ENCODE measurements at places on chromosomes 6 and 20. TPM values are rescaled to one million over a fixed set of nuclear protein-coding genes. Genes with fewer than 3 reads are reported as not detected.

The ENTPD6 gene
- polyA plus RNA-seq: 44.7 TPM

The PTK6 gene
- polyA plus RNA-seq: 0.09 TPM

- H3K36me3 ChIP-seq: no peaks in the 10 kb centered on the region
- DNase-seq: no peak
- no peaks in the 10 kb centered on the region for H3K27me3 ChIP-seq
- peaks cover 11% of the 10 kb centered on the region for H3K4me1 ChIP-seq
Observed at GRCh38 chr6:26550250-26550993, 12.3 kb downstream of the HMGN4 start.

- no peak overlapping the region for H3K27ac ChIP-seq
- peaks cover 3% of the 10 kb centered on the region for H3K27me3 ChIP-seq
- H3K4me3 ChIP-seq: no peak overlapping the region
Observed at GRCh38 chr6:24566020-24566767, 71.4 kb downstream of the ALDH5A1 start.

DNA sequence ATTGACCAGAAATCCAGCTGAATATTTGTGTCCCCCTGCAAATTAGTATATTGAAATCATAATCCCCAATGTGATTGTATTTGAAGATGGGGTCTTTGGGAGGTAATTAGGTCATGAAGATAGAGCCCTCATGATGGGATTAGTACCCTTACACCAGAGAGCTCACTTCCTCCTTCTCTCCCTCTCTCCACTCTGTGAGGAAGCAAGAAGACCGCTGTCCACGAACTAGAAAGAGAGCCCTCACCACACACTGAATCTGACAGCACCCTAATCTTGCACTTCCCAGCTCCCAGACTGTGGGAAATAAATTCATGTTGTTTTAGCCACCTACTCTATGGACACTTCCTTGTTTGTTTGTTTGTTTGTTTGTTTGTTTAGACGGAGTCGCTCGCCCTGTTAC lies 11.9 kb upstream of the PLAGL1 start:
- H3K4me3 ChIP-seq: no peak overlapping the region
- H3K4me1 ChIP-seq: no peaks in the 10 kb centered on the region
- H3K27ac ChIP-seq: no peak overlapping the region
- no peaks in the 10 kb centered on the region for H3K36me3 ChIP-seq
- H3K27me3 ChIP-seq: no peaks in the 10 kb centered on the region
- DNase-seq: no peak

- no peak overlapping the region for H3K27ac ChIP-seq
- peak overlapping the region; percentile 83 for H3K4me3 ChIP-seq
- DNase-seq: no peak
- peaks cover 8% of the 10 kb centered on the region for H3K36me3 ChIP-seq
- H3K4me1 ChIP-seq: peaks cover 11% of the 10 kb centered on the region
- H3K27me3 ChIP-seq: peaks cover 85% of the 10 kb centered on the region
Observed at GRCh38 chr20:37903317-37904007, 535 bp downstream of the VSTM2L start.

DNA sequence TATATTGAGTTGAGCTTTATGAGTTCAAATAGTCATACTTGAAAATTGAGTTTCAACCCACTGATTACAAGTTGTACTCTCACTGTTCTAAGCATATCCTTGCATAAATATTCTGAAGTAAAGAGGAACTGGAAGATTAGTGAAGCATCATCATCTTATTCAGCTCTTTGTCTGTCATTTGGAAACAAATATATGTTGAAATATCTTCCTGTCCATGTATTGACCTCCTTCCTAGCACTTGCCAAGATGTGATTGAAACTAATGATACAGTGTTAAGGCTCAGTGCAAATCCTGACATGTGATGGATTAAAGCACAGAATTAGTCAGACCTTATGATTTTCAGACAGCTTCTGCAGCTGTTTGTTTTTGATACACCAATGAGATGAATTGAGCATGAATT lies 434.3 kb downstream of the TBC1D32 start:
- H3K27ac ChIP-seq: no peak overlapping the region
- H3K4me1 ChIP-seq: no peaks in the 10 kb centered on the region
- no peaks in the 10 kb centered on the region for H3K27me3 ChIP-seq
- H3K36me3 ChIP-seq: peaks cover 5% of the 10 kb centered on the region

GRCh38 chr6:135334169-135334568 lies 153.1 kb downstream of the MYB start:
- no peak overlapping the region for H3K27ac ChIP-seq
- H3K36me3 ChIP-seq: no peaks in the 10 kb centered on the region
- H3K4me1 ChIP-seq: no peaks in the 10 kb centered on the region
- DNase-seq: no peak
- H3K4me3 ChIP-seq: no peak overlapping the region
- no peaks in the 10 kb centered on the region for H3K27me3 ChIP-seq

GRCh38 chr20:37686762-37687477 lies 6.9 kb upstream of the CTNNBL1 start:
- no peak for DNase-seq
- H3K36me3 ChIP-seq: no peaks in the 10 kb centered on the region
- H3K4me3 ChIP-seq: no peak overlapping the region
- H3K4me1 ChIP-seq: no peaks in the 10 kb centered on the region

DNA sequence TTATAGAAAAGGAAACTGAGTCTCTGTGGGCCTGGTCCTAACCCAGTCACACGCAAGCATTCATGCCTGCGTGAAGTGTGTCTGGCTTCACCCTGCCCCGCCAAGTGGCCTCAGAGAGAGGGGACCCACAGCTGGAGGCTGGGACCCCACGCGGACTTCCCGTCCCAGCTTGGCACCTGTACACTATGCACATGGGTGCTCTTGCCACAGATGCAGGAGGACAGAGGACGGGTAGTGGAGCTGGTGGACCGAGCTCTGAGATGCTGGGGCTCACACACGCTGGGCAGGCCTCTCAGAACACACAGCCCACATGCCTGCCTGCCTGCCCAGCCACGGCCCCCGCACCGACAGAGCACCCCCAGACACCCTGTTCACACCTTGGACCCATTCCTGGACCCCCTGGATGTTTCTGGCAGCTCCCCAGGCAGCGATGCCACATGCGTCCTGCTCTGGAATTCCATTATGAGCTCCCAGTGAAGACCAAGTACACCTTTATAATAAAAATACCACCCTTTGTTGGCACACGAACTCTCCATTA lies 24.9 kb upstream of the SMOC2 start:
- H3K36me3 ChIP-seq: no peaks in the 10 kb centered on the region
- H3K27ac ChIP-seq: no peak overlapping the region
- no peak for DNase-seq
- H3K4me3 ChIP-seq: no peak overlapping the region
- no peaks in the 10 kb centered on the region for H3K27me3 ChIP-seq
- no peaks in the 10 kb centered on the region for H3K4me1 ChIP-seq

- H3K27me3 ChIP-seq: no peaks in the 10 kb centered on the region
- H3K27ac ChIP-seq: no peak overlapping the region
- H3K4me3 ChIP-seq: no peak overlapping the region
Observed at GRCh38 chr6:84685983-84686584, 78.3 kb downstream of the TBX18 start.

DNA sequence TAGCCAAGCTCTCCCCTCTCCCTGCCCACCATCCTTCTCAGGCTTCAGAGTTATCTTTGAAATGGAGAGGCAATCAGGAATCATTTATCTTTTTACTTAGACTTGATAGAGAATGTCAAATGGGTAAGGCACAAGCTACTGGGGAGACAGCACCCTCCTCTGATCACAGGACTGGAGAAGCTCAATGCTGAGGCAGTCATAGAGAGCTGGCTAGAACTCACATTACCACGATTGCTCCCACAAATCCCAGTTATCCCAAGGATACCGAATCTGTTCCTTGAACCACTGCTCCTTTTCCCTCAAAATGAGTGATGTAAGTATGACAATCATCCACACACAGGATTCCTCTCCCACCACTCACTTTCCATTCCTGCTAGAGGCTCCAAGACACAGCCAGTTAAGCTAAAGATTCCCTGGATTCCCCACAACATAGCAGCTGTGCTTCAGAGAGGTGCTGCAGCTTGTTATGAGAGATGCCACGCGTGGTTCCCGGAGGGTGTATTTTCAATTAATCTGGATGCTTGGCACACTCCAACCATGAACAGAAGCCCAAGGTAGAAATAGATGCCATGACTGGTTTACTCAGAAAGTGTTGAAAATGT lies 96.2 kb upstream of the VGLL2 start:
- H3K27ac ChIP-seq: no peak overlapping the region
- no peaks in the 10 kb centered on the region for H3K36me3 ChIP-seq
- no peaks in the 10 kb centered on the region for H3K27me3 ChIP-seq
- no peaks in the 10 kb centered on the region for H3K4me1 ChIP-seq
- no peak for DNase-seq

- no peak for DNase-seq
- H3K4me3 ChIP-seq: no peak overlapping the region
- H3K36me3 ChIP-seq: no peaks in the 10 kb centered on the region
- peaks cover 67% of the 10 kb centered on the region for H3K27me3 ChIP-seq
Observed at GRCh38 chr20:62484478-62484877, 8.7 kb upstream of the GATA5 start.

GRCh38 chr6:162921062-162921461 lies 193.3 kb downstream of the PACRG start:
- H3K36me3 ChIP-seq: no peaks in the 10 kb centered on the region
- no peaks in the 10 kb centered on the region for H3K4me1 ChIP-seq
- DNase-seq: no peak
- no peak overlapping the region for H3K4me3 ChIP-seq
